ENCODE measurements at places on chromosomes 16 and 17.

- DNase-seq, result no peak
Observed at GRCh38 chr16:57374067-57374534, 1.8 kb downstream of the CX3CL1 start.

DNA sequence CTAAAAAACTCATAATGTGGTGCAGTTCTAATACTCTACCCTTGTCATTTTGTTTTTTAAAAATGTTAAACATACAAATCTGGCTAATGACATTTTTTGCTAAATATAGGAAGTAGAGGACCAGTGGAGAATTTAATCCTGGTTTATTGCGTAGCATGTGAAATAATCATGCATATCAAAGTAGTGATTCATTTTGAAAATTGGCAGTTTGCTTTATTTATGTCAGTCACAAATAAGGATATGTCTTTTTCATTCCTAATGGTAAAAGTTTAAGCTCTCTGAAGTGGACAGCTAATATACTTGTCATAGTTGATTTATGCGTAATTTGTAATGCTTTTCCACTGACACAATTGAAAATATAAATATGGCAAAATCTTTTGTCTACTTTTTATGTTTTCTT, 224.2 kb downstream of the BCAS3 start:
- DNase-seq, result no peak

- DNase-seq, result no peak
Observed at GRCh38 chr16:67845291-67846062, 1.3 kb upstream of the NUTF2 start.

GRCh38 chr16:55016515-55016914, 85.8 kb downstream of the IRX5 start:
- no peak for DNase-seq

DNA sequence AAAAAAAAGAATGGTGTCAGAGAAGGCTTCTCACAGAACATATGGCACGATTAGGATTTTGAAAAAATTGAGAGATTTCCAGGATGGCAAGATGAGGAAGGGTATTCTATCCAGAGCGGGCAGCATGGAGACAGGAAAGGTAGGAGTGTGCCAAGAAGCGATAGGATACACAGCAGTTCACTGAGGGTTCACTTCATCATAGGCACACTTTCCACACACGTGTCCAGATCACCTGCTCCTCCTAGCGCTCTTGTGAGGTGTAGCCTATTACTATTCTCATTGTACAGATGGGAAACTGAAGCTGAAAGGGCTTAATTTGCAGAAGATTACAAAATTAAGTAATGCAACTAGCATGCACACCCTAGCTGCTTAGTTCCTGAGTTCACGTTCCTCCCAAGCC, 6.2 kb upstream of the ELAC2 start:
- DNase-seq, result no peak

- DNase-seq, result no peak
Observed at GRCh38 chr16:79848719-79849118, 248.2 kb upstream of the MAF start.

DNA sequence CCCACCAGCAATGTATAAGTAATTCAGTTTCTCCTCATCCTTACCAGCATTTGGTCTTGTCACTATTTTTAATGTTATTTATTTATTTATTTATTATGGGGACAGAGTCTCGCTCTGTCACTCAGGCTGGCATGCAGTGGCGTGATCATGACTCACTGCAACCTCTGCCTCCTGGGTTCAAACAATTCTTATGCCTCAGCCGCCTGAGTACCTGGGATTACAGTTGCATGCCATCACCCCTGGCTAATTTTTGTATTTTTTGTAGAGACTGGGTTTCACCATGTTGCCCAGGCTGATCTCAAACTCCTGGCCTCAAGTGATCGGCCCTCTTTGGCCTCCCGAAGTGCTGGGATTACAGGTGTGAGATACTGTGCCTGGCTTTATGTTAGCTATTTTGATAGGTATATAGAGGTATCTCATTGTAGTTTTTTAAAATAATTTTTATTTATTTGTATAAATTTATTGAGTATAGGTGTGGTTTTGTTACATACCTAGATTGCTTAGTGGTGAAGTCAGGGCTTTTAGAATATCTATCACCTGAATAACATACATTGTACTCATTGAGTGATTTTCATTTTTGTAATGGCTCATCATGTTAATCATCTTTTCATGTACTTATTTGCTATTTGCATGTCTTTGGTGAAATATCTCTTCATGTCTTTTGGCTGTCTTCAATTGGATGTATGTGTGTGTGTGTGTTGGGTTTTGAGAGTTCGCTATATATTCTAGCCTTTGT, 53.3 kb downstream of the TANC2 start:
- no peak for DNase-seq

GRCh38 chr17:39617446-39618245, 9.1 kb upstream of the PPP1R1B start:
- DNase-seq, result peak; percentile 30

- DNase-seq, result peak; percentile 64
Observed at GRCh38 chr17:7835814-7836595, 2.0 kb downstream of the KDM6B start.

DNA sequence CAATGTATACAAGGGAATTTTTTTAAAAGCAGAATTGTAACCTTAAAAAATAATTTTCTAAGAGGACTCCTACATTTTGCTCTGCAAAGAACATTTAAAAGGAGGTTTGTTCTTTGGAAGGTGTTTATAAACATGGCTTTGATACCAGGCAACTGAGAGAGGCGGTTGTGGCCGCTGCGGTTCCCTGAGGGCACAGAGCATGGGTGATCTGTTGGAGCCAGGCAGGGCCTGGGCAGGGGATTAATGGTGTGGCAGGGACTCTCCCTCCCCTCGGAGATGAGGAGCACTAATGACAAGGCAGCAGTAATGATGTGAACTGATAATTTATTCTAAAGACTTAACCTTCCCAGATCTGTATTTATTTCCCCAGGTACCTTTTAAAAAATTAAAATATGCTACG, 65.4 kb downstream of the WWP2 start:
- DNase-seq, result no peak

DNA sequence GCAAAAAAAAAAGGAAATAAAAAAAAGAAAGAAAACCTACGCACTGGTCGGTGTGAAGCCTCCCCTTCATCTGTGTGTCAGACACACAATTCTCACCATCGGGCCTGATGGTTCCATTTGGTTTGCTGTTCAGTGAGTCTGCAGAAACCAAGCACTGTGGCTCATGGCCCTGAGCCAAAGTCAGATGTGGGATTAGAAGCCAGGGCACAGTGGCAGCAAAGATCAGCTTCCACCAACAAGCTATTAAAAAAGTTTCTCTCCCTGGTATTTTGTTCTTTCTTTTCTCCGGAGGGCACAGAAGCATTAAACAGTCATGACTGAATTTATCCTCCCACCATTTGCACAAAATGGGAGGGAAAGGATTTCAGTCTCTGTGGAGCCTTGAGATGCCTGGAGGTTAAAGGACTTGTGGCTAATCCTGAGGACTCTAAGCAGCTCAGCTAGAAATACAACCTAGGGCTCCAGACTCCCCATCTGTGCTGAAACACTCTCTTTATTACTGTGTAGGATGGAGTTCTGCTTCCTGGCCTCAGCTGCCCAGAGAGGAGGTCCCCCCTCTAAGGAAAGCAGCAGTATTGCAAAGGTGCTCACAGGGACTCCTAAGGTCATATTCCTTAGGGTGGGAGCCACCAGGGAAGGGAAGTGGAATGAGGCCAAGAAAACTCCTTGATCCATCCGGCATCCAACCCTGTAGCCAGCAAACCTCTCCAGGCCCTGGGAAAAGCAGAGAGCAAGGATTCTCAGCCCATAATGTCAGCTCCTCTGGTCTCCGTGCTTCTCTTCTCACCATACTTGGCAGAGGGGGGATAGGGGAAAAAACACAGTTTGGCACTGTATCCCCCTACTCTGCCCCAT, 28.2 kb downstream of the SLC39A11 start:
- DNase-seq, result no peak

DNA sequence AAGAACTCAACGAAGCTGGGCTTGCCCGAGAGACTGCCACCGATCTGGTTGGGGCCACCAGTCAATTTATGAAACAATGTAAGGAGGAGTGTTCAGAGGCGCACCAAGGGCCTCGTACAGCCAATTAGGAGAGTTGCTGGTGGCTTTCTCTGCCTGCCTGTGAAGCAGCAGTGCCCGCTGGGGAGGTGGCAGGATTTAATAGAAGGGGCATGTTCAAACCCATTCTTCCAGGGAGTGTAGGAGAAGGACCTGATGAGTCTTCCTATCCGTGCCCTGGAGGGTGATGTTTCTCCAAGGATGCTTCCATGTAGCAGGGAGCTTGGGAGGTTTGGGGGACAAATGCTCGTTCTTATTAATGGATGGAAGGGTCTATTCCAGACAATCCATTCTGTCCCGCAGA, 178.4 kb downstream of the CCDC182 start:
- DNase-seq, result no peak

- no peak for DNase-seq
Observed at GRCh38 chr16:29815032-29815721, 775 bp upstream of the PAGR1 start.

DNA sequence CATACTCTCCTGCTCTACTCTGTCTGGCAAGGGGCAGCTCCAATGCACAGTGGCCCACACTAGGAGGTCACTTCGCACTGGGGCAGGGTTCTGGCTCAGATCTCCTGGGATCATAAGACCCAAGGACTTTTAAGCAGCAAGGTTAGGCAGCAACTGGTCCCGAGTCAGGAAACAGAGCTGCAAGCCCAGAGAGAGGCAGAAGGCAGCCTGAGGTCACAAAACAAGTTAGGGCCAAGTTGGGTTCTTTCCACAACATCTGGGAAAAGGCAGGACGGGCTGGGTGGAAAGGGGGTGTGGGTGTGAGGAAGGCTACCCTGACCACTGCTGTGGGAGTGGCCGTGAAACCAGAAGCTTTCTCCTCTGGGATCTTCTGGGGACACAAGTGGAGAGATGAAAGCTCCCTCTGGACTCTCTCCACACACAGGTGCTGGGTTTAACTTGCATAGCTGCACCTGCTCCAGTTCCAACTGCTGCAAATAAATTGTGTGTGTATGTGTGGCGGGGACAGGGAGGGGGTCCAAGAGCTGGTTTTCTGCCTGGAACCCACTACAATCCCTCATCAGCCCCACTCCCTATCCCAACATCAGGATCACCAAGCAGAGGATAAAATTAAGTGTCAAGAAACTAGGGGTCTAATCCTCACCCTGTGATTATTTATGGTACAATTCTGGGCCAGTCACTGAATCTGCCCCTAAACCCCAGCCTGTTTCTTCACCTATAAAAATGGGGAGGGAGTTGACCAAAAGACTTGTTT, 8.0 kb upstream of the TSPOAP1 start:
- no peak for DNase-seq

DNA sequence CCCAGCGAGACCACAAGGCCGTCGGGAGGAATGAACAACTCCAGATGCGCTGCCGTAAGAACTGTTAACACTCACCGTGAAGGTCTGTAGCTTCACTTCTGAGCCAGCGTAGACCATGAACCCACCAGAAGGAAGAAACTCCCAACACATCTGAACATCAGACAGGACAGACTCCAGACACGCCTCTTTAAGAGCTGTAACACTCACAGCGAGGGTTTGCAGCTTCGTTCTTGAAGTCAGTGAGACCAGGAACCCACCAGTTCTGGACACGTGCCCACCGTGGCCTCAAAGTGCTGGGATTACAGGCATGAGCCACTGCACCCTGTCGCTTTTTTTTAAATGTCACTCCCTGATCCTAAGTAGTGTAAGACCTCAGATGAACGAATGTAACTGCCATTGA, 17.3 kb downstream of the KPNA2 start:
- no peak for DNase-seq

DNA sequence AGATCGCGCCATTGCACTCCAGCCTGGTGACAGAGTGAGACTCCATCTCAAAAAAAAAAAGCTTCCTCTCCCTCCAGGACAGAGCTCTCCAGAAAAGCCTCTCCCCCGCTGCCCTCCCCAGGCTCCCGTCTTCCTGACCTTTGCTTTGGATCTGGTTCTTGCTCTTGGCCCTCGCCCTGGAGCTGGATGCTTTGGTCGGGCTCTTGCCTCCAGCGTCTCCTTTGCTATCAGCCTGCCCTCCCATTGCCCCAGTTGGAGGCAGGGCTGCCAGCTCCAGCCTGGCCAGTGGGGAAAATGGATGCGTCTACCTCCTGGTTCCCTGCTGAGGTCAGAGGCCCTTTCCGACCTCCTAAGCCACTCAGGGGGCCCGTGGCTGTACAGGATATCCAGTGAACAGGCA, 35.9 kb downstream of the TRARG1 start:
- DNase-seq, result no peak

DNA sequence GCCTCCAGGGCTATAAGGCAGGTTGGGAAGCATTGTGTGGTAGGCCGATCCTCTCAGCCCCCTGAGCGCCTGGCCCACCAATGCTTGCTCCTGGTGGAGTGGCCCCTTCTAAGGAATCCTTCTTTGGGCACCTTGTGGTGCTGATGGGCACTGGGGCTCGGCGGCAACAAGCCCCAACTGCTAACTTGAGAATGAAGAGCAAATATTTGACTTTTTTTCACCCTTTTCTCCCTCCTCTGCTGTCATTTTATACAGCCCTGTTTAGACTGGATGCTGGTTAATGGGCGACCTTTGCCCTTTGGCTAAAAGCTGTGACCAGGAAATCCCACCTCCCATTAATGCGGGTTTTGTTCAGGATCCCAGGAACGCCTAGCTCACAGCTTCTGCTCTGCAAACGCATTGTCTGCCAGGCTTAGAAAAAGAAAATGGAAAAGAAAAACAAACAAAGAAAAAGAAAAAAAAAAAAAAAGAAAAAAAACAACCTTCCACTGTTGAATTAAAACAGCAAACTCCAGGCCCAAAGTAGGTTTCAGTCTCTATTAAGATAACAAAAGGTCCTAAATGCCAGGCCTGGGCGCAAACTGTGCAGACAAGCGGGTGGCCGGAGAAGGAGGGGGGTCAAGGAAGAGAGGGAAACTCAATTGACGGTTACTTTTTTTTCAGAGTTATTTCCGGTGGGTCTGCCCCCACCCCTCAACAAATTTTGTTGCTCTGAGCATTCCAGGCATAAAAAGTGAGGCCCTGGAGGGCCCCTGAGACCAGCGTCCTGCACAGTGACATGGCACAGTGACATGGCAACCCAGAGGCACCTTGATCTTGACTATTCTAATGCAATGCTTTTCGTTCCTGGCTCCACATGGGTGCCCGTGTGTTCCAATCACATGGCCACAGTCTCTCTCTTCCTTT, 301.4 kb downstream of the MAF start:
- no peak for DNase-seq

DNA sequence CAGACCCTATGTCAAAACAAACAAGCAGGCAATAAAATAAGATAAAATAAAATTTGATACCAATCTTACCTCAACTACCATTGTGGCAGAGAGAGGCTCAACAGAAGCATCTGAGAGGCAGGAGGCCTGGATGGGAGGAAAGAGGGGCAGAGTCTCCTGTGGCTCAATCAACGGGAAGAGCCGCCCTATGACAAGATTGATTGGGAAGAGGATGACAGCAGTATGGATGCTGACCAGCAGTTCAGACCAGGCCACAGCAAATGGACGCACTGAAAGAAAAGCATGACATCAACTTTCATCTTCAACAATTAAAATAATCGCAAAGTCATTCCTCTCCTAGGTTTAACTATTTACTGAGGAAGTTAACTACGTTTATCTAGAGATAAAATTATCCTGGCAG, 47.4 kb downstream of the PKD1L3 start:
- no peak for DNase-seq

- no peak for DNase-seq
Observed at GRCh38 chr16:1466968-1467521, 7.8 kb downstream of the CLCN7 start.

GRCh38 chr17:80584176-80584905, 39.7 kb downstream of the RPTOR start:
- DNase-seq, result no peak
